ENCODE measurements at places on chromosomes 3 and 15.
A peak's percentile ranks its signal among the peaks of the same experiment; 100 is the strongest.

DNA sequence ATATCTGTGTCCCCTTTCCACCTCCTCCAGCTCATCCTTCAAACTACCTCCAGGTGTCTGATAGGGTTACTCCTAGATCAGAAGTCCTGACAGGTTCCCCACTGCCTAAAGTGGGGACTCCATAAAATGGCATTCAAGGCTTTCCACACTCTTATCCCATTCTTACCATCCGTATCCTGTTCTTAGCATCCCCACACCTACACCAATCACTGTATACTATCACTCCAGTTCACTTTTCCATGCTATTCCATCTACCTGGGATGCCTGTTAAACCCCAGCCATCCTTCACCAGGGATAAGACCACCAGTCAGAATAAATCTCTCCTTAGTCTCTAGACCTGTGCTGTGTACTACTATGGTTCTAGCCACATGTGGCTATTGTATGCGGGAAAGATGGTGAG, 19.1 kb downstream of the SSR3 start:
- DNase-seq = no peak

DNA sequence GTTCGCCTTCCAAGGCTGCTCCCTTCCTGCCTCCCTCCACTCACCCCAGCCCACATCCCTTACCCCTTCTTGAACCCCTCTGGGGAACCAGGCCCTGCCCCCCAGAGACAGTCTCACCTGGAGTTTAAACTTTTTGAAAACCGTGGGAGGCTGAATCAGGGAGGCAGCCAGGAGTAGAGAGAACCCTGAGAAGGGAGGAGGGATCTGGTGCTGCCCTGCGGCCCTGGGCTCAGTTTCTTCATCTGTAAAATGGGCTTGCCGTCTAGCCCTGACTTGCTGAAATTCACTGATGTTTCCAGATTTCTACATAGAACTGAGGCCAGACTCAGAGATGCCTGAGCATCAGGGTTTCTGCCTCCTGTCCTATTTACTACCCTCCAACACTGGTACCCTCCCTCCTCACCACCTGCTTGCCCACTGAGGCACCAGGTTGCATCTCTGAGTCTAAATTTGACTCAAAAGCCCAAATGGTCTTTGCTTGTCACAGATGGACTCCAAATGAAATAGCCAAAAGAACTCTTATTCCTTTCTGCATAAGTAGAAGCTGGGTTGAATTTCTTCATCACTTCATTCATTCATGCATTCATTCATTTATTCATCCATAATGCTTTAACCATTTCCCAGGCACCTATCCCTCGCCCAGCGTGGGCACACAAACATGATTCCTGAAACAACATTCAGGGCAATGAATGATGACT, 11.9 kb upstream of the STRA6 start:
- DNase-seq = no peak

DNA sequence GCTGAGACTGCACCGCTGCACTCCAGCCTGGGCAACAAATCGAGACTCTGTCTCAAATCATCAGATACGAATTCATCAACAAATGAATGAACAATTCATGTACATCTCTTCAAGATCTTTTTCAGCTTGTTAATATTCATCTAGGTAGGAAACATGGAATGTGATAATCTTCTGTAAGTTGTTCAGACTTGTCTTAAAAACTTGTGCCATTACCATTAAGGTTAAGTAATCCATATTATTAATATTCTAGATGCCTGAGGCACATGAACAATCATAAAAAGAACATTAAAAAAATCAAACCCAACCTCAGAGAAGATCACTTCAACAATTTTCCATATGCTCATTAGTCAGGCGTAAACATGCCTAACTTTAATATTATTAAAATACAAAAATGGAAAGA, 36.2 kb downstream of the CHSY1 start:
- DNase-seq = no peak

GRCh38 chr3:186469525-186469924, 74.7 kb downstream of the CRYGS start:
- DNase-seq = no peak

DNA sequence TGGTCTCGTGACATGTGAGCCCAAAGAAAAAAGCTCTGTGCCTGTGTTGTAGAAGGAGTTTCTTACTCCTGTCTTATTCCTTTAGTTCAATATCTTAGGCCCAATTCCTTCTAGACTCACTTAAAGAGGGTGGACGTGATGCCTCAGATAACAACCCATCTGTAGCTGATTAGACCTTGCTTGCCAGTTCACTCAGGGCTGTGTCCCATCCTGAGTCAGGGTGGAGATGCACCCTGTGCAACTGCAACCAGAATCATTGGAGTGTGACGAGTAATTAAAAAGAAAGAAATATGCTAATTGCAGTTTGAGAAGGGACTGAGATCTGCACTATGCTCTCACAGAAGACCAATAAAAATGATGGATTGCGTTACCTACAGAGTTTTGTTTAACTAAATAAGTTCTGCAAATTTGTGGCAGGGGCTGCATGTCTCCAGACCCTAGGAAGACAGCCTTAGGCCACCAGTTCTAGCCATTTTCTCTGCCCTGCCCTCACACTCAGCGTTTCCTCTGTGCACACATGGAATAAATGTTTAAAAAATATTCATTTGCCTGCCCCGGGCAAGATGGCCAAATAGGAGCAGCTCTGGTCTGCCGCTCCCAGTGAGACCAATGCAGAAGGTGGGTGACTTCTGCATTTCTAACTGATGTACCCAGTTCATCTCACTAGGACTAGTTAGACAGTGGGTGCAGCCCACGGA, 83.0 kb downstream of the MOBP start:
- no peak for DNase-seq

DNA sequence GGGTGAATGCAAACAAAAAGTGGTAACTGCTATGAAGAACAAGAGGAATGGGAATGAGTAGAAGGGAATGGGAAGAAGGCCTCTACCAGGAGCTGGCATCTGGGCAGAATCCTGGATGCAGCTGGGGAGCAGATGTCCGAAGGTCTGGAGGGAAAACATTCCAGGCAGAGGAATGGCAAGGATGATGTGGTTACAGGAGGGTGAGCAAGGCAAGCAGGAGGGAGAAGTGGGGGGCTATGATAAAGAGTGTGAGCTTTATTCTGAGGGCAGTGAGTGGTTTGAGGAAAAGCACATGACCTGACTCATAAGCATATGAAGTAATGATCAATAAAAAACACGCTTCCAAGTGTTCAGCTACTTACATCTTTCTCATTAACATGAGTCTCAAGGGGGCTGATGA, 17.1 kb downstream of the SKIC8 start:
- DNase-seq = no peak

DNA sequence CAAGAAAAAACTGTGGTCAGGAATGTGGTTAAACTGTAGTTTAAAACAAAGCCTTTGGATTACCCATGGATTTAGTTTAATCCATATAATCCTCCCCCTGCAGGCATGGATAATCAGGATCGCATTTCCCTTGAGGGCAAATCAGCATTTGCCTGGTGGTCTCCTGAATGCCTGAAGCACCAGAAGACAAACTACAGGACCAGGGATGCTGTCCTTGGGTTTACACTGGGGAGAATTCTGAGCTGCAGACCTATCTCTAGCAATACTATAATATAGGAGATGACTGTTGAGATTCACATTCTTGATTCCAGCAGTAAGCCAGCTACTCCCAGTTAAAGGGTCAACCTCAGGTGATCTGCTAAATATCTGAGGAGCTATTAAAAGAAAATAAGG, 10.6 kb downstream of the PIK3CB start:
- DNase-seq = peak; percentile 13

DNA sequence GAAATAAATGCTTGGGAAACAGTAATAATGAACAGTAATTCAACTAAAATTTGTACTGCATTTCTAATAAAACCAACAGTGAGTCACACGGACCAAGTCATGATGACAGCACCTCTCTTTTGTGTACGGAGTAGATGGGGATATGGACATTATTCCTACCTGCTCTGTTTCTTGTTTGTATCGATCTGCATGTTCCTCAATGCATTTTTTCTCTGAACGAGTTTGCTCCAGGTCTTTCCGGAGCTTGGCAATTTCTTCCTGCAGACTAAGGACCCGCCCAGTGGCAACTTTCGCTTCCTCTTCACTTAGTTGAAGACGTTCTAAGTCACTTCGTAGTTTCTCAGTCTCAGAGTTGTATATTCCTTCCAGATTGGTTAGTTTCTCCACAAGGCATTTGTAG, 74.4 kb upstream of the MYO5C start:
- no peak for DNase-seq

GRCh38 chr15:39283531-39283930, 297.3 kb upstream of the THBS1 start:
- no peak for DNase-seq

- DNase-seq = no peak
Measured at GRCh38 chr3:130354430-130354829, 9.0 kb downstream of the COL6A5 start.

DNA sequence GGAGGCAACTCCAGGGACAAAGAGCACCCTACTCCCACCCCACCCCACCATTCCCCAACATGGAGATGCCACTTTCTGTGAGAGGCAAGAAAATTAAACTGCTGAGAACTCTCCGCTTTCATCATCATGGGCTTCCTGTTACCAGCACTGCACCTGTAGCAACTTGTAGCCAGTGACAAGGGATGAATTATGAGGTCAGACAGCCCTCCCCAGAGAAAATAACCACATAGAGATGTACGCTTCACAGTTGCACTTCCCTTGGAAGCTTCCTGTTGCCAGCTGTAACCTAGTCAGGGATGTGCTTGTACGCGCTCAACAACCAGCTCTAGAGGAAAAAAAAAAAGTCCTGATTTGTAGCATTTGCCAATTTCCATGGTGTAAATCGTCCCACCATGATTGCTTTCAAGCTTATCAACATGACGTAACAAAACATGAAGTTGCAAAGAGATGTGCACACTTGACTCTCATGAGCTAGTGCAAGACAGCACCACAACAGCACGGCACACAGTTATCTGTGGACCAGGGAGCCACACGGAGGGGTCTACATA, 145.4 kb downstream of the RAB11A start:
- DNase-seq = no peak

- DNase-seq = no peak
Measured at GRCh38 chr15:50113187-50113505, 5.9 kb downstream of the ATP8B4 start.

GRCh38 chr15:69897471-69898237, 200.1 kb downstream of the TLE3 start:
- no peak for DNase-seq

- DNase-seq = no peak
Measured at GRCh38 chr3:52633786-52634185, 51.9 kb downstream of the PBRM1 start.

DNA sequence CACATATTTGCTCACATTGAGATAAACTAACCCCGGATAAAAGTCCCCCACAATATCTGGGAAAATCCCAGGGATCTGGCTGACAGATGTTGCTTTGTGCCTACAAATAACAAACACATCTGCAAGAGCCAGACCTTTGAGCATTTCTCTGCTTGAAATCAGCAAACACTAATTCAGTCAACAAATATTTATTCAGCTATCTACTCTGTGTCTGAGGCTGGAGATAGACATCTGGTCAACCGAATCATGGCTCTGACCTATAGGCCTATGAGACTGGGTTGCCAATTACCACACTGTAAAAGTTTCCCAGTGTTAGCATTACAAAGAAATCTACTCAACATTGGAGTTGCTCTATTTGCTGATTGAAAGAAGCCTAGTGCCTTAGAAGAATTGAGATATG, 201.1 kb upstream of the CADPS start:
- no peak for DNase-seq

Measured in sciatic nerve (tissue), 2 donors.